ENCODE measurements at places on chromosomes 3 and 15.

- DNase-seq: no peak
Measured at GRCh38 chr3:44827196-44827595, 34.5 kb upstream of the TMEM42 start.

DNA sequence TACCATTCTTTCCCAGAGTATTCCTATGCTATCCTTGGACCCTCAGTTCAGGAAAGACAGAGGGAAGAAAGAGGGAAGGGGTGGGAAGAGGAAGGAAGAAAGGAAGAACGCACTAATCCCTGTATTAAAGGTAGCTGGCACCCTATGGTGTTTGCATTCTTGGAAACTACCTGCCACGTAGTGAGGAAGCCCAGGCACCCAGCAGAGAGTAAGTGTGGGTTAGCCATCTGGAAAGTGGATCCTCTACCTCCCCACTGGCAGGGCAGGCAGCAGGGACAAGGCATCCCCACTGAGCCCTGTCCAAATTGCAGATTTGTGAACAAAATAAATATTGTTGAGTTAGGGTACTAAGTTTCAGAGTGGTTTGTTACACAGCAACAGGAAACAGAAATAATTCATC lies 8.8 kb downstream of the RBP1 start:
- no peak for DNase-seq

GRCh38 chr3:179292450-179292849 lies 30.4 kb upstream of the ZNF639 start:
- DNase-seq: no peak

GRCh38 chr15:66364944-66365528 lies 8.6 kb upstream of the TIPIN start:
- no peak for DNase-seq

DNA sequence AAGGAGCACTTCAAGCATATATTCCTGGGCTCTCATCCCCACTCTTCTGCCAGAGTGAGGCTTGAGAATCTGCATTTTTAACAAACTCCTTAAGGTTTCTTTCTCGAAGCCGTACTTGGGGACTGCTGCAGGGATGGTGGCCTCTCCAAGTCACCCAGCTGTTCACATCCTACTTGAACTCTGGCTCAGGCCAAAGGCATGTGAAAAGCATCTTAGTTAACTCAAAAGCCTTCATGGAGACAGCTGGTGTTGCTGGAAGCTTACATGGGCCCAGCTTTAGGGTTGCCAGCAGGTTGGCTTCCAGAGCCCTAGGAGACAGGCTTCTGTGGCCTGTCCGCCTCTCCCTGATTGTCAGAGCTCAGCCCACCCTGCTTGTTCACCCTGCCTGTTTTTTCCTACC lies 139.2 kb downstream of the THSD4 start:
- no peak for DNase-seq

DNA sequence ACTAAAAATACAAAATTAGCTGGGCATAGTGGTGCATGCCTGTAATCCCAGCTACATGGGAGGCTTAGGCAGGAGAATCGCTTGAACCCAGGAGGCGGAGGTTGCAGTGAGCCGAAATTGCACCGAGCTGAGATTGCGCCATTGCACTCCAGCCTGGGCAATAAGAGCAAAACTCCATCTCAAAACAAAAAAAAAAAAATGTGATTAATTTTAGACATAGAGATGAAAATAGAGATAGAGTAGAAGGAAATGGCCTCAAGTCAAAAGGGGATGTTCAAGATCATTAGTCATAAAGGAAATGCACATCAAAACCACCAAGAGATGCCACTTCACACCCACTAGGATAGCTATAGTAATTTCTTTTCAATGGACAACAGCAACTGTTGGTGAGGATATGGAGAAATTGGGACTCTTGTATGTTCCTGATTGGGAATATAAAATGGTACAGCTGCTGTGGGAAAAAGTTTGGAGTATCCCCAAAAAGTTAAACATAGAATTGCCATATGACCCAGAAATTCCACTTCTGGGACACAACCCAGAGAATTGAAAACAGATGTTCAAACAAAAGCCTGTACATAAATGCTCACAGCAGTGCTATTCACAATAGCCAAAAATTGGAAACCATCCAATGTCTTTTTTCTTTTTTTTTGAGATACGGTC lies 55.4 kb downstream of the ABHD2 start:
- DNase-seq: no peak

DNA sequence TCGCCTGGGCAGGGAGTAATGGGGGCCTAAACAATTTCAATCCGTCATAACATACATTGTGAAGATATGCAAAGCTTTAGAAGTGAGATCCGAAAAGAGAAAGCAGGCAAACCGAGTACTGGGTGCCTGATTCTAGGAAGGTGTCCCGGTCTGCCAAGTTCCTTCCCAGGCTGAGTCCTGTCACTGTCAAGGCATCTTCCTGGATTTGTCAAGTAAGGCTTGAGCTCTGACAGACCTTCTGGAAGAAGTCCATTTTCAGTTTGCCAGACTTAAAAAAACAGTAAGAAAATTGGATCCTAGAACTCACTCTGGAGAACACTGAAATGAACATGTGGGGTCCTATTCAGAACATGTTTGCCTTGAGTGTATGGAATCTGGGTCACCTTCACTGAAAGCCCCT lies 253.9 kb downstream of the RORA start:
- no peak for DNase-seq

DNA sequence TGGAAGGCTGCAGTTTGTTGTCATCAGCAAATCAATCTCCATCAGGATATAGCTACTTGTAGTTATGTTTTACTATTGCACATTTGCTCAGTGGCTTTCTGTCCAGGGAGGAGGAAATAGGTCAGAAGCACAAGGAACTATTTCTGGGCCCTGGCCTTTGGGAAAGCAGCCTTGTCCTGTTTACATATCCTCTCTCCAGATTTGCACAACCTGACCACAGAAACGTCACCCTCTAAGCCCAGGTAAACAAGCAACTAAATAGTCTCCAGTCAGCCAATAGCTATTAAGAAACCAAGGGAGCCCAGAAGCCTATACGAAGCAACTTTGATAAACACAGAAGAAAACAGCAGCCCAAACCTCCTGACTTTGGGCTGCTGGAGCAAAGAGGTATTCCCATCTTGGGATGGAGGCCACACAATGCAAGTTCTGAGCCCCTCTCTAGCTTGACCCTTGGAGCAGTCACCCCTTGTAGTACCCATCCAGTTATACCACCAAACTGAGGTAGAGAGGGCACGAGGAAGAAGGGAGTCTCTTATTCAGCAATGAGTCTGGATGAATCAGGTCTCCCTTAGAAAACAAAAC lies 2.3 kb upstream of the FEM1B start:
- DNase-seq: no peak

GRCh38 chr3:118587037-118587741 lies 447.5 kb downstream of the IGSF11 start:
- no peak for DNase-seq

DNA sequence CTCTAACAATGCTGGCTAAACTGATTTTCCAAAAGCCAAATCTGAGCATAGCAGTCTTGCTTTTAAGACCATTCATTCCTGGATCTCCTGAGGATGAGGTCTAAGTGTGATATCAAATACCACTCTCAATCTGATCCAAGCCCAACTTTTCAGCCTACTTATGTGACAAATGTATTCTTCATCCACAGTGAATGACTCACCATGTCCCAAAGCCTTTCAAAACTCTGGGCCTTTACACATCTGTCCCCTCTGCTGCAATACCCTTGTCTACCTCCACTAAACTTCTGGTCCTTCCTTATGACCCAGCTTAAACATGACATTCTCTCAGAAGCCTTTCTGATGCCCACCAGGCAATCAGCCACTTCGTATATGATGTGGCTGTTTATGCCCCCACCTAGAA lies 4.6 kb downstream of the ANAPC13 start:
- no peak for DNase-seq

DNA sequence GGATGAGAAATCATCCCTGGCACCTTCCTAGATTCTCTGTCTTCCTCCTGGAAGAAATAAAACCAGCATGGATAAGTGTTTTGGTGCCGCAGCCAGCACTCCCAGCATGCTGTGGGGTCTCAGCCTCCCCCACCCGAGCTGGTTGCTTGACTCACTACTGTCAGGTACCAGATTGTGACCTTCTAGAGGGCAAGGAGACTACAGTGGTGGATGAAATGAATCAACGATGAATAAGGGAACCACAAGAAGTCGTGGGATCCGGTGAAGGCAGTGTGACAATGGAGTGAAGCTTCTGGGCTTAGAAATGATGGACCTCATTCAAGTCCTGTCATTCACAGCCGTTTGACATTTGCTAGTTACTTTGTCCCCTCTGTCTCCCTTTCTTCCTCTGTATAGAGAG lies 50.2 kb upstream of the SLCO3A1 start:
- no peak for DNase-seq

DNA sequence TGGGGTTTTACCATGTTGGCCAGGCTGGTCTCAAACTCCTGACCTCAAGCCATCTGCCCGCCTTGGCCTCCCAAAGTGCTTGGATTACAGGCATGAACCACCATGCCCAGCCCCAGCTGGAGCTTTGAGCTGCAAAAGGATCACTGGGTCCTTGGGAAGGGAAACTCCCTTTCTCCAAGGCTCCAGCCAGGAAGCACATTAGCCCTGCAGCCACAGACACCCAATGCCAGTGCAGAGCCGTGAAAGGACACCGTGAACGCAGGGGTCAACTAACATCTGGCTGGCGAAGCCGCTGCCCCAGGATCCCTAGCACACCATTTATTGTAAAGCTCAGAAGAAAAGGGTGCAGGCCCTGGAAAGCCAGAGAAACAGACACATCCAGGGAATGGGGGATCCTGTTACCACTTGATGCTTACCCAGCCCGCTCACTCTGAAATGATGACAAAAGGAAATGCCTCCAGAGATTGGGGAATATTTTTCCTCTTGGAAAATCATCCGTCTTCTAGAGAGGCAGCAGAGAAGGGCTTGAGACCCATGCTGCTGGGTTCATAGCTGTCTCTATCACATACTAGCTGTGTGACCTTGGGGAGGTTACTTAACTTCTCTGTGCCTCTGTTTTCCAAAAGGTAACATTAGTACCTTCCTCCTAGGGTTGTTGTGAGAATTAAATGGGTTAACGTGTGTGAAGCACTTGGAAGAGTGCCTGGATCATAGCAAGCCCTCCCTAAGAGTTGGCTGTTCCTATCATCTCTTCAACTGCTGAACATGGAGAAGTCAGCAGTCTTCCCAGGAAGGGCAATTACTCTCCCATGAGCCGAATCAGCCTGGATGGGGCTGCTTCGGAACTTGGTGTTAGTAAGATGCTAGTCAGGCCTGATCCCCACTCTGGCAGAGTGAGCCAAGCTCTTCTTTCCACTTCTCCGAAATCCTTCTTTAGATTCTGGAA lies 40.8 kb downstream of the LMCD1 start:
- no peak for DNase-seq

DNA sequence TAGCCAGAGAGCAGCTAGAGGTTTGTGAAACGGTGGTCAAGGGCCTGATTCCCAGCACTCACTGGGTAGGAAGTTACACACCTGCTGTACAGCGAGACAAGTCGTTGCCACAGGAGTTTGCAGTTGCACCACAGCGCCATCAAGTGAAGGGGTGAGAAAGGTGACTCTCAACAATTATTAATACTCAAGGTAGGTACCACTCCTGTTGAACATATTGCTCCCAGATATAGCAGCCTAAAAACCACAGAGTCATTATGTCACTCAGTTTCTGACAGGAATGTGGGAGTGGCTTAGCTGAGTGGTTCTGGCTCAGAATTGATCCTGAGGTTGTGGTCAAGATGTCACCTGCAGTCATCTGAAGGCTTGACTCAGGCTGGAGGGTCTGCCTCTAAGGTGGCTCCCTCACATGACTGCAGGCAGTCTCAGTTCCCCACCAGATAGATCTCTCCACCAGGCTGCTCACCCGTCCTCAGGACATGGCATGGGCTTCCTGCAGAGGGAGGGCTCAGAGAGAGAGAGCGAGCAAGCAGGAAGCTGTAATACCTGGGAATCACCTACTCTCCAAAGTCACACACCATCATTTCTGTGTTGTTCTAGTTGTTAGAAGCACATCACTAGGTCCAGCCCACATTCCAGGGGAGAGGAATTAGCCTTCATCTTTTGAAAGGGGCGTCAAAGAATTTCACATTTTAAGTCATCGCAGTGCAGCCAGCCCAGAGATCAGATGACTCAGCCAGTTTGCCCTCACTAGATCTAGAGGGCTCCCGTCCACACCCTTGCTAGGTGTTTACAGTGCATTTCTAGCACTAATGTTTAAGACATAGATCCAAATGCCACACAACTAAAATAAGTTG lies 17.0 kb upstream of the ANO10 start:
- DNase-seq: peak; percentile 22

DNA sequence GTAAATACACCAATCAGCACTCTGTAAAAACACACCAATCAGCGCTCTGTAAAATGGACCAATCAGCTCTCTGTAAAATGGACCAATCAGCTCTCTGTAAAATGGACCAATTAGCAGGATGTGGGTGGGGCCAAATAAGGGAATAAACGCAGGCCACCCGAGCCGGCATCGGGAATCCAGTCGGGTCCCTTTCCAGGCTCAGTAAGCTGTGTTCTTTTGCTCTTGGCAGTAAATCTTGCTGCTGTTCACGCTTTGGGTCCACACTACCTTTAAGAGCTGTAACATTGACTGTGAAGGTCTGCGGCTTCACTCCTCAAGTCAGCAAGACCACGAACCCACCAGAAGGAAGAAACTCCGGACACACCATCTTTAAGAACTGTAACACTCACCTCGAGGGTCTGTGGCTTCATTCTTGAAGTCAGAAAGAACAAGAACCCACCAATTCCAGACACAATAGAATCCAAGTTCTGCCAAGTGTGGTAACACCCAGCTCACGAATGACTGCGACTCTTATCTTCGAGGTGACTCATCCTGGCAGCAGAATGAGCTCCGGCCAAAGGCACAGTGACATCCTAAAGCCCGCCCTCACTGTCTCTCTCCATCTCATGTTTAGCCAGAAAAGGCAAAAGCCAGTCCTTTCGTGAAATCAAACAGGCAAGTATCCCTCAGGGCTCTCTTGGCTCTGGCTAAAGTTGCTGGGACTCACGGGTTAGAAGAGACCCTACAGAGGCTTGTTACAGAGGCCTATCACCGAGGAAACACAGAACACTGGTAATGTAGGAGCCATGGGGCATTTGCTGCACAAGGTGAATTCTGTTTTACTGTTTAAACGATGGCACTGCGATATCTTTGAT lies 155.2 kb downstream of the FAM43A start:
- no peak for DNase-seq

DNA sequence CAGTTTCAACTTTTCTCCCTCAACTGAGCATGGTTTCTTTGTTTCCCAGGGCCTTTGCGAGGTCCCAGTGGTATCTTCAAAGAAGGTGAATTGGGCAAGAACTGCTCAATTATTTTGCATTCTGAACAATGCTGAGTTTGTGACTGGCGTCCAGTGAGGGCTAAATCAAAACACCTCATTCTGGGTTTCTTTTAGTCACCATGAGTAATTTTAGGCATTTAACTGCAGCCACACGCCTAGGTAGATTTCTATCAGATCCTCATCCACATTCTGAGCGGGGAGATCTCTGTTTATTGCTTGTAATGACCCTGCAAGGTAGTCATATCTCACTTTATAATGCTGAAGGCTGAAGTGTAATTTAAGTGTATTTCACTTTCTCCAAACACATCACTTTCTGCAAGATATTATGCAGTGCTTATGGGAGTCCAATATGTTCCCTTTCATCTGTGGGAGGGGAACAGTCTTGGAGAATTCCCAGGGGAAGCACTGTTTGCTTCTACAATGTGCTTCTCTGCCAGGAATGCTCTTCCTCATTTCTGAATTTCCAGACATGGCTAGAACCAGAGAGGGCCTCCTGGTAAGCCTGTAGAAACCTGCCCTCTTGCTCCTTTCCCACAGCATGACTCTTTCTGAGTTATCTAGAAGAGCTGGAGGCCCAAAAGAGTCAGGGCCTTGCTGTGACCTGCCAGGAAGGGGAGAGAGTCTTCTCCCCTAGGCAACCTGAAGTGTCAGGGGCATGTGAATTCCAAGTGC lies 91.7 kb downstream of the FRMD4B start:
- DNase-seq: no peak

GRCh38 chr3:27653803-27654558 lies 68.1 kb downstream of the EOMES start:
- DNase-seq: no peak
